AG09319 (cell line): ENCODE measurements at places on chromosomes 6 and 20.

GRCh38 chr20:59146780-59147565 is 16.6 kb upstream of the ZNF831 start:
- DNase-seq, result no peak

GRCh38 chr6:88179692-88180091 is 13.5 kb upstream of the CNR1 start:
- no peak for DNase-seq

GRCh38 chr6:43009124-43009523 is 4.6 kb downstream of the MEA1 start:
- no peak for DNase-seq

DNA sequence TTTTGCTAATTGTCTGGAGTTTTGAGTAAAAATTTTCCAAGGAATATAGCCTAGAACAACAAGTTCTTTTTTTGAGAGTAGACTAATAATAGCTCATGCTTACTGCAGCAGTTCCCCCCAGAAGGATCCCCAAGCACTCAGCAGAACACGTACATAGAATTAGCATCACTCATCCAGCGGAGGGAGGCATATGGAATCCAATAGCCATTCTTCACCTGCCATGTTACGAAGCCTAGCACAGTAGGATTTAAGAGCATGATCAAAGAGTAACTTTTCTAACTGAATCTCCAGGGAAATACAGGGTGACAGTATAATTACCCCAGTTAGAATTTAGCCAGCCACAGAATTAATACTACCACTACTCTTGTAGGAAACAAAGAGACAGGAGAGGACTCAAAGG is 511.7 kb upstream of the NOX3 start:
- no peak for DNase-seq

DNA sequence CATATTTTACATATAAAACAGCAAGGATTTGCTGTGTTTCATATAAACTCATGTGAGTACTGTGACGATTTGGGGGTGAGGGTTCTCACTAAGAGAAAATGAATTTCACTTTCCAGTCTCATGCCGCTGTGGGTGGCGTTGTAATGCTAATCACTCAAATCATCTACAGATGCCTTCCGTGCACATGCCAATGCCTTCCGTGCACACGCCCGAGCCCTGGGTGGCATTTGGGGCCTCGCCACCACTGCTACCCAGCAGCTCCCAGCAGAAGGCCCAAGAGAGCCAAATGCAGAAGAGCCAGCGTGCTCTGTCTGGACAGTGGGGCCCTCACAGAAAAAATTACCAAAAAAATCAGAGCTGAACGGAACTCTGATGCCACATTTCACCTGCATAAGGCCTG is 53.7 kb downstream of the WDR27 start:
- no peak for DNase-seq

- no peak for DNase-seq
Observed at GRCh38 chr6:140281236-140281635, 906.8 kb upstream of the CITED2 start.

GRCh38 chr6:32181915-32182529 is 2.0 kb downstream of the AGER start:
- no peak for DNase-seq

DNA sequence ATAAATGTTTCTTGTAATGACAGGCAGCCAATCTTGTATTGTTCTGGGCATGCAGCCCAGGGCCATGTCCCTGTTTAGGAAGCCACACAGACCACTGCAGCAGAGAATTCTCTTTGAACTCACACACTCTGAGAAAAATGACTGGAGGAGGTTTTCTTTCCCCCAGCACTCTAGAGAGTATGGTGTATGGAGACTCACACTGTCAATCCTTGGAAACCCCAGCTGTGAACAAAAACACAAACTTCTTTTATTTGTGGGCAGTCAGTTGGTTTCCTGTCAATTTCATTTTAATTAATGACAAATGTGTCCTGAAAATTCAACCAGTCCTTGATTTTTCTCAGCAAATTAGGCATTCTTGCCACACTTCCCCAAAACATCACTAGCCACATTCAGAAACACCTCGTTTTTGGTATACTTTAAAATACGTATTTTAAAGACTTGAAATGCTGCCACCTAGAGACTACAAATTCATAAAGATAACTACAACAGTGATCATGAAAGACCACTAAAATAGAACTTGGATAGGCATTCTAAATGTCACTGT is 52.9 kb upstream of the UFL1 start:
- DNase-seq, result no peak

DNA sequence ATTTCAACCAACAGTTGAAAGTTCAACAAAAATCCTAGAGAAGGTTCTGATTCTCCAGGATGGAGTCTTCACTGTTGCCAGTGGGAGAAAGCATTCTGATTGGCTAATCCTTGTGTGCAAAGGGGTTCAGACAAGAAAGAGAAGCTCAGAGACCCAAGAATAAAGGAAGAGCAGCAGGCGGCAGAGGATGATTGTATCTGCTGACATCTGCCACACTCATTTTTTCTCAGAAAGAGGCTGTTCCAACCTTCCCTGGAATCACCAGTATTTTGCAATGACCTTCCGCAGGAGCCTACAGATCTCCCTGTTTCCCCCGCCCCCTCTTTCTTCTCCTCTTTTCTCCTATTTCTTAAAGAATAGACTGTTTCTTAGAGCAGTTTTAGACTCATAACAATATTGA is 376.7 kb downstream of the CDH26 start:
- no peak for DNase-seq

DNA sequence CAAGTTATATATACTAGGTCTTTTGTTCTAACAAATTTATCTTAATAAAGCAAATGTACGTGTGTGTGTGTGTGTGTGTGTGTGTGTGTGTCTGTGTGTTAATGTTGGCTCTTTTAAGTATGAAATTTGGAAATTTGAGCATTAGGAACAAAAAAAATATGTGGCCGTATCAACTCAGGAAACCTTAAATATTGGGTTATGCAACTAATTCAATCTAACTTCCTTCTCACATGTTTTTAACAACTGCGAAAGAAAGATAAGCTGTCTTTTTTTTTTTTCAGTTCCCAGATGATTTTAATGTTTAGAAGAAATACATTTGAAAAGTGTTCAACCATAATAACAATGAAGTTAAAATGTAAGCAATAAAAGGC is 616.4 kb upstream of the ARID1B start:
- DNase-seq, result no peak

- DNase-seq, result no peak
Observed at GRCh38 chr6:162156146-162156545, 571.4 kb downstream of the PRKN start.

DNA sequence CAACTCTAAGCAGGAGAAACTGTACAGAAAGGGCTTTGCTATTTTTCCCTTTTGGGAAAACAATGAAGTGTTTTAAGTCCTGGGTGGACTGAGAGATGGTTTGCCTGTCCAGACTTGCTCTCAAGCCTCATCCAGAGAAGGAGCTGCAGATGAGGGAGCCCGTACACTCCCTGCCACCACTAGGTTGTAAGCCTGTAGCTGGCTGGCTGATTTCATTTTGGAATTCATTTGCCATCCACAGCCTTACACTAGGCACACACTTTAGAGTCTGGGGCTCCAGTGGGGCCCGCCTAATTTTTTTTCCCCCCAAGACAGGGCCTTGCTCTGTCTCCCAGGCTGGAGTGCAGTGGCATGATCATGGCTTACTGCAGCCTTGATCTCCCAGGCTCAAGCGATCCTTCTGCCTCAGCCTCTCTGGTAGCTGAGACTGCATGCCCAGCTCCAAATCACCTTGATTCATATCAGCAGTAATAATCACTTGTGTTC is 28.4 kb downstream of the POFUT1 start:
- DNase-seq, result no peak

- DNase-seq, result no peak
Observed at GRCh38 chr20:59836767-59837166, 96.7 kb downstream of the SYCP2 start.

DNA sequence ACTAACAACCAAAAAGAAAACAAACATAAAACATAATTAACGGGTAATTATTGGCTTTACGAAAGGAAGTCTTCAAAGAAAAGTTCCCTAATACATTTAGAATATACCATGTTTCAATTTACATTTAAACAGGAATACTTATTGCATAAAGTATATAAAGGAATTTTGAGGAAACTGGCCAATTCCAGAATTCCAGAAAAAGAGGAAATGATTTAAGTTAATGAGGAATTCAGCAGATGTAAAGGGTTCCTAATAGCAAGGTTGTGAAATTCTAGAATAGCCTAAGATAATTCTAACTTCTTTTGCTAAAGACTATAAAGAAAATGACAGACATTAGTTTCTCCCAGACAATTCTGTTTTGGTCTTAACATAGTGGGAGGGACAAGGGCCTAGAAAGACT is 35.0 kb downstream of the DTNBP1 start:
- no peak for DNase-seq

DNA sequence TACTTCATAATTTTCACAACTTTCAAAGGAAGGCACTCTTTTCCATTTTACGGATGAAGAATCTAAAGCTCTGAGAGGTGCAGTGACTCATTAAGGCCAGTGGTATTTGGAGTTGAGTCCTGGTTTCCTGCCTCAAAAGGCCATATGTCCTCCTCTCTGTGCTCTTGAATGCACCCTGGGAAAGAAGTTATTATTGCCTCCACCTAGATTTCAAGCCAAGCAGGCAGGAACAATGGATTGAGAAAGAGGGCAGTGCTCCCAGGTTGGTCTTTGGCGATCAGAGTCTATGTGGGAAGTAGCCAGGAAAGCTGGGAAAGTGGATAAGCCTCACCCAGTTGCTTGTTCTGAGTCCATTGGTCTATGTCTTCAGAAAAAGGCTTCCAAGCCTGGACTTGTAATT is 165.0 kb downstream of the MAFB start:
- no peak for DNase-seq

- no peak for DNase-seq
Observed at GRCh38 chr6:5764401-5764955, 242.2 kb downstream of the NRN1 start.

DNA sequence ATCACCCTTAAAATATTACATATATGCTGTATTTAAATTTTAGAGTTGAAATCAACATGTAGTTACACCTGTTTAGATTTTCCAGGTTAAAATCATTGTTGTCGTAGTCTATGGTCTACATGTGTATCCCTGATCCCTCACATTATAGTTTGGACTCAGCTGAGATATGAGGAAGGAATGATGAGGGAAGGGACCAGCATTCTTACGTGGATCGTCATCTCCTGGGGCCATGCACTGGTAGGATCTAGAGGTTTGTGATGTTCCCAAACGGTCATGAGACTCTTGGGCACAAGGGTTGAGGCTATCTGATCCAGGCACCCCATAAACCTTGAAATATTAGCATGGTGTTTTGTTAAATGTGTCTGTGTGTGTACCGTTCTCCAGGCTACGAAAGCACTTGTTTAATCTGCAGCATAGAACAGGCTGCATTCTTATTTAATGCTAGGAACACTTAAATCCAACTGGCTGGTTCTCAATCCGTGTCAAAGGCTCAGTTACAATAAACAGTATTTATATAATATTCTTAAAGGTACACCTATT is 55.4 kb downstream of the IPCEF1 start:
- DNase-seq, result no peak

DNA sequence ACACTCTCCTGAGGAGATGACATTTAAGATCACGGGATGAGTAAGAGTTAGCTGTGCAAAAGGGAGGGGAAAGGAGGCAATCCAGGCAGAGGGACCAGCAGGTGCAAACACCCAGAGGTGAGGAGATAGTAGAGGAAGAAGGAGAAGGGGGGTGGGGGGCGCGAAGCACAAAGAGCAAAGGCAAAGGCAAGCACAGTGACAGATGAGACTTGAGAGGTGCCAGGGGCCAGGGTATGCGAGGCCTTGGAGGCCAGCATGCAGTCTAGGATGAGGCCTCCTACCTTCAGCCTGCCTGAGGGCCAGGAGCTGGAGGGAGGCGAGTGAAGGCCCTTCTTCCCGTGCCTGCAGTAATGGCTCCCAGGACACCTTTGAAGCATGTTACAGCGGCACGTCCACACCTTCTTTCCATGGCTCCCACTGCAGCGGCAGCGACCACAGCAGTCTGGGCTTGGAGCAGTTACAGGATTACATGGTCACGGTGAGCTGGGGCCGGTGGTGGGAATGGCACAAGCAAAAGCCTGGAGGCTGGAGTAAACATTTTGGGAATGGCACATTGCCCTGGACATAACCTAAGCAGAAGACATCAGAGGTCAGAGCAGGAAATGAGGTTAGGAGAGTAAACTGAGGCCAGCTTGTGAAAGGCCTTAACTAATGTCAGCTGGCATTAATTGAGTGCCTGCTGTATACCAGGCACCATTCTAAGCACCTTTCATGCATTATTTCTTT is 18.6 kb downstream of the CCM2L start:
- no peak for DNase-seq

DNA sequence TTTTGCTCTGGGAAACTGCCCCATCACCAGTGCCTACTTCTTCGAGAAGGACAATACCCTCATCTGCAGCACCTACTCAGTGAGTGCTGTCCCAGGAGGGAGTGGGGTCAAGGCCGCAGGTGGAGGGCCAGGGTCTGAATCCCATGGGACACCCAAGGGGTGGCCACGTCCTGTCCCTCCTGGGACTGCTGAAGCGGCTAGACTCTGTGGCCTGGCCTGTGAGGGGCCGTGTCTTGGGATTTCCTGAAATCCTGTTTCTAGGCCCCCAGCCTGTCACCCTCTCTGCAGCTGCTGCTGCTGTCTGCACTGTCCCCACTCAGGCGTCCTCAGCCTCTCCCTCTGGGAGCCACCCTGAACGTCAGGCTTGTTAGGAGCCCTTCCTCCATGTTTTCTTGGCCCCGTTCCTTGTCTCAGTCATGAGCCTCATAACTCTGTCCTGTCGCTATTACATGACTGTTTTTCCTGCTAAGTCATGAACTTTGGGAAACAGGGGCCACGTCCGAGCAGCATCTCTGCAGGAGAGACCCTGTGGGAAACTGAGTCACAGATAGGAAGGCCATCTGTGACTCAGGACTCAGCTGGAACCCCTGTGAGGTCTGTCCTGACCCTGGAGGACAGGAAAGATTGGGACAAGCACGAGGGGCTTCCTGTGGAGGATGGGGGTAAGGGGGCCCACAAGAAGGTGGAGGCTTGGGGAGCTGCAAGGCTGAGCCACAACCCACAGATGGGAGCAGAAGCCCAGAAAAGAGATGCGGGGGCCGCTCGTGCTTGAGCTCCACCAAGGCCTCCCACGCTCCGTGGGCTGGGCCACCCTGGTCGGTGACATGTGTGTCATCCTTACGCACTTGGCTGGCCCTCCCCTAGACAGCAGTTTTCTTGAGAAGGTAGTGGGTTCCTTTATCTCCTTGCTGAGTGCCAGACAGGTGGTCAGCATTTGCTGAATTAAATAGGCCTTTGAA is 49.9 kb downstream of the EFCAB8 start:
- no peak for DNase-seq

- no peak for DNase-seq
Observed at GRCh38 chr20:56995635-56996075, 270.8 kb downstream of the BMP7 start.

GRCh38 chr6:167219967-167220512 is 62.3 kb upstream of the GPR31 start:
- DNase-seq, result no peak

DNA sequence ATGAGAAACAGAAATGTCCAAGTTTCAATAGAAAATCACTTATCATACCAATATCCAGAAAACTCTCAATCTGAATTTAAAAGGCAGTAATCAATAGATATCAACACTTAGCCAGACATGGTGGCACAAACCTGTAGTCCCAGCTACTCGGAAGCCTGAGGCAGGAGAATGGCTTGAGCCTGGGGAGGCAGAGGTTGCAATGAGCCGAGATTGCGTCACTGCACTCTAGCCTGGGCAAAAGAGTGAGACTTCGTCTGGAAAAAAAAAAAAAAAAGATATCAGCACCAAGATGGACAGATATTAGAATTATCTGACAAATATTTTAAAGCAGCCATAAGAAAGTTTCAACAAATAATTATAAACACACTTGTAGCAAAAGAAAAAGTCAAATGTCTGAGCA is 47.0 kb downstream of the TCP11 start:
- DNase-seq, result no peak

- no peak for DNase-seq
Observed at GRCh38 chr6:19811397-19812079, 25.6 kb upstream of the ID4 start.
